ENCODE measurements at places on chromosomes 16 and 17.

GRCh38 chr16:10879681-10880589, 2.9 kb downstream of the CIITA start:
- DNase-seq, result no peak

- DNase-seq, result no peak
Measured at GRCh38 chr17:71963351-71963750, 157.5 kb upstream of the SOX9 start.

DNA sequence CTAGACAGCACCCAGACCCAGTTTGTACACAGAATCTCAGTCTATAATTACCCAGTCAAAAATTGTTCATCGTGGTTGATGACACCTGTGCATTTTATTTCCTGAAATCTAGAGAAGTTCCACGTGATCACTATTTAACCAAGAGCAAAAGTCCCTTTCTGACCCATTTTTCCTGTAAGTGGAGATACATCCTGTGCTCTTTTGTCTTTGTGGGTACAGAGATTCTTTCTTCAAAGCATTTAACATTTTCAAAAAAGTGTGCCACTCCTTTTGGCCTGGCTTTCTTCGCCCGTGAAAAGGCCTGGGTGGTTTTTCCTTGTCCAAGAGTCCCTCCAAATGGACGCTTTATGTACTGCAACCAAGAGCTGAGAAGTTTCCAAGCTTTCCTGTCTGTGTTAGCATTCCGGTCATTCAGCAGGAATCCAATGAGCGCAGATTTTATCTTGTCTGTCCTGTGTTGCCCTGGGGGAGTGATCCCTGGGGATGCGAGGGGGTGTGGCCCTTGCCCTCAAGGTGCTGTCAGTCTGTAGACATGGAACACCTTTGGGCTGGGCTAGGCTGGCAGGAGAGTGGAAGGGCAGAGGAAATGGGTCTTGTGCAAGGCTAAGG, 161.1 kb upstream of the CACNG5 start:
- peak; percentile 72 for DNase-seq

GRCh38 chr16:69286941-69287713, 24.0 kb upstream of the VPS4A start:
- peak; percentile 78 for DNase-seq

GRCh38 chr17:29864615-29865014, 65.4 kb downstream of the SSH2 start:
- no peak for DNase-seq

DNA sequence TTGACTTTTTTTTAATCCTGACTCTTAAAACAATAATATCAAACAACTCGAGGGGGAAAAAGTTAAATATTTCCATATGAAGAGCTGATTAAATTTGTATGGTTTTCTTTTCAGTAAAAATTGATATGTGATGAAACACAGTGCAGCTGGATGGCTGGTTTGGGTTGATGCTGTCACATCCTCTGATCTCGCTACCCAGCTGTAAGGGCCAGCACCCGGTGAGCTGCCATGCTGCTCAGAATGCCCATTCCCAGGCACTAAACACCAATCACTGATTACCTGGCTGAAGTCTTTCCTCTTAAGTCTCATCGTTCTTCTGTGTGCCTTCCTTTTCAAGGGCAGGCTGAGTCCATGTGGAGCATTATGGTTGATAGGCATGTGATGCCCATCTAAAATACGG, 234.3 kb downstream of the IRX3 start:
- DNase-seq, result no peak

DNA sequence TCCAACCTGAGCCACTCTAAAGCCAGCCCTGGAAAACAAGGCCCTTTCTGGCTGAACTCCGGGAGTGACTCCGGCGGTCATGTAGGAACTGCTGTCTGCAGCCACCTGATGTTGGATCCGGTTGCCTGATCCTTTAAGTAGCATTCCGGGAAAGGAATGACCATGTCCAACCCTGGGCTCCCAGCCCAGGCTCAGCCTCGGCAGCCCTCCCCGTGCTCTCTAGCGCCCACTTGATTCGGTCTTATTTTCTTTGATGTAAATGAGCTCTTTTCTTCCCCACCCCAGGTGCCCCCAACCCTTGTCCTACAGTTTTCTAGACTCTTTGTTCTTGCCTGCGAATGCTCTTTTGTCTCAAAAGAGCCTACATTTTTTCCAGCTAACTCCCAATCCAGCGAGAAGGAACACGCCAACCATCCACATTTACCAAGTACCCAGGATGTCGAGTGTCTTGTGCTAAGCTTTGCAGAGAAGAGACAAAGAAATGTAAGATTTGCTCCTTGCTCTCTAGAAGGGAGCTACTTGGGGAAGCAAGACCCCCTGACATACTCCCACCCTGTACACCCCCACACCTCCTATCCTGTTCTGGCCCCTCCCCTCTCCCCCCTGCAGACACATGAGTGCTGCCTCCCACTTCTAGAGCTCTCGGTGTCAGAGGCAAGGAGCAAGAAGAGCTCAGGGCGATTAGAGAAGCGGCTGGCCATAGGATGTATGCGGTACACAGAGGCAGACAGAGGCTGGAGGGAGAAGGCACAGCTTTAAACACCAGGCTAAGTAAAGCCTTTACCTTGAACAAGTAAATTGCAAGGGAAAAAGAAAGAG, 53.8 kb downstream of the COG7 start:
- no peak for DNase-seq

DNA sequence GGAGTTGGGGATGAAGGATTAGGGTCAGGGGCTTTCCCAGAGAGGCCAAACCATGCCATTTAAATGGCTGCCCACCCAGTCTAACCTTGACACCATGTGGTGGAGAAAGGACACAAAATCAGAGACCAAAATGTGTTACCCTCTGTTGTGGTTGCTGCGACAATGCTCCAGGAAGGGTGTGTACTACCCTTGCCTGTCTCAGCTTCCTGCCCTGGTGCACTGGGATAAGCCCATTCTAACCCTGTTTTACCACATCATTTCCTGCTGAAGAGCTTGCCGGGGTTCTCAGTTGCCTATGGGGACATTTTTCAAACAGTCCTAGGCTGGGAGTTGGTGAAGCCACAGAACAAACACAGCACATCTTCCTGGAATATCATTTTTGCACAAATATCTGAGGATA, 4.9 kb downstream of the OR4D1 start:
- DNase-seq, result no peak

DNA sequence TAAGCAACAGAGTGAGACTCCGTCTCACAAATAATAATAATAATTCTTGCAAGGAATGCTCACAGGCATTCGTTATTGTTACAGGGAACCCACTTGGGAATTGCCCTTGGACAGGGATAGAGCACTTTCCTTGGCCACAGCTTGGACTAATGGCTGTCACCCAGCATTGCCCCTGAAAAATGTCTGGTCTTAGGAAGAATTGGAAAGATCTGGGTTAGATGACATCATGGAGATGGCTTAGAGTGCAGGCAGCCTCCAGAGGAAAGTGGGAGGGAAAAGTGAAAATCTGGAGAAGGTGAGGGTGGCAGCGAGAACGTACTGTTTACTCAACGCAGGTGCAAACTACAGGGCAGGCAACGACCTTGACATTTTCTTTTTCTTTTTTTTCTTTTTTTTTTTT, 59.3 kb upstream of the MRTFB start:
- no peak for DNase-seq

- peak; percentile 30 for DNase-seq
Measured at GRCh38 chr17:69724238-69724637, 309.7 kb downstream of the MAP2K6 start.

DNA sequence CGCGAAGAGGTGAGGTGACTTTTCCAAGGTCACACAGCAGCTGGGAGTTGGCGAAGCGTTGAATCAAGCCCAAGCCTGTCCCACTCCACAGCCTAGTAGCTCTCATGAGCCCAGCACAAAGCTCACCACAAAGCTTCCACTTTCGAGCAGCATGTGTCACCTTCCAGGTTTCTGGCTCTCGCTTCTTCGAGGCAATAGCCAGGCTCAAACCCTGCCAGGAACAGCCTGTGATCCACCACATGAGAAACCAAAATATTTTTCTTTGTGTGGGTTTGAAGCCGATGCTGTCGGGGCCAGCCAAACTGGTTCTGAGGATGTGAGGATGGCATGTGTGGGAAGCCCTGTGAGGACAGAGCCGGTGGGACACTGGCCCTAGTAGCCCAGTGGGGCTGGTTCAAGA, 68.1 kb downstream of the COG7 start:
- no peak for DNase-seq

- no peak for DNase-seq
Measured at GRCh38 chr16:20401475-20402016, 3.0 kb downstream of the PDILT start.

DNA sequence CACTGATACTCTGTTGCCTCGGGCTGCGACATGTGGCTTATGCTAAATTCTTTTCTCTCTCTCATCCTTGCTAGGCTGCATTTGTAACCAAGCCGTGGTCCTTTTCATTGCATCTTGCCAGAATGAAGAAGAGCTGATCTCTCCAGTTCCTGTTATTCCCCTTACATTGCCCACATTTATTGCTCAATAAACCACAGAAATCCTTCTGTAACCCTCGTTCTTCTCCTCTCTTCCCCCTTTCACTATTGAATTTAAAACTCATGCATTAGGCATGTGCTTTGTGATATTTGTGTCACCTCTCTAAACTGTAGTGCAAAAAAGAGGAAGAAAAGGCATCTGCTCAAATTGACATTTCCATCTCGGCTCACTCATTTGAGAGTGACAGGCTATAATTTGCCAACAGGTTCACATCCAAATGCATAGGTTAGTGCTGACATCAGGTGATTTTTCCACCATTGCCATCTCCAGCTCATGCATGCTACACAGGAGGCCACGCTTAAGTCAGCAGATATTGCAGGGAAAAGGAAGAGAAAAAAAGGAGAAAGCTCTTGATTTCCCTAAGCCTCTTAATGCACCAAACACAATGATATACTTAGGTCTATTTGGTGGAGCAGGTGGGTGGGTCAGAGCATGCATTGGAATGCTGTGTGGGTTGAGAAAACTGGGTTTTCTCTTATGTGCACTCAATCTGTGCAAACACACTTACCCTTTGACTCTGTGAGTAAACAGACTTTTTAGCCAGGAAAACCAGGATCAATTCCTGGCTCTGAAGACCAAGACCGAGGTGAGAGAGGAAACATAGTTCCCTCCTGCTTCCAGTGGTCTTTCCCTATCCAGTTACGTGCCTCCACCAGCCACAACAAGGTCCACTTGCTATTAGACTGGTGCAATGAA, 642.7 kb downstream of the HS3ST4 start:
- DNase-seq, result no peak

- no peak for DNase-seq
Measured at GRCh38 chr16:24013864-24014645, 178.3 kb downstream of the PRKCB start.

DNA sequence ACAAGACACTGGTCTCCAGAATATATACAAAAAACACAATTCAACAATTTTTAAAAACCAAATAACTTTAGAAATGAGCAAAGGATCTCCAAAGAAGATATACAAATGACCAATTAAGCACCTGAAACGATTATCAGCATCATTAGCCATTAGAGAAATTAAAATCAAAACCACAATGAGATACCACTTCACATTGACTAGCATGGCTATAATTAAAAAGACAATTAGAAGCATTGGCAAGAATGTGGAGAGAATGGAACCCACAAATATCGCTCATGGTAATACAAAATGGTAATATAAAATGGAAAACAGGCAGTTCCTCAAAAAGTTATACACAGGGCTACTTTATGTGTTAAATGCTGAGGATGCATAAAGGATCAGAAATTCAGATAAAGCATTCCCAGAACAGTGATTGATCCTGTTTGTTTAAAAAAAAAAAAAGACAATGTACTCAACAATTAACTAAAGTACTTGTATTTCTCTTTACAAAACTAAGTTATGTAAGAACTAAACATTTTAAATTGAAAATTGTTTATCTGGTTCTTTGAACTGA, 52.5 kb downstream of the KANSL1 start:
- no peak for DNase-seq

DNA sequence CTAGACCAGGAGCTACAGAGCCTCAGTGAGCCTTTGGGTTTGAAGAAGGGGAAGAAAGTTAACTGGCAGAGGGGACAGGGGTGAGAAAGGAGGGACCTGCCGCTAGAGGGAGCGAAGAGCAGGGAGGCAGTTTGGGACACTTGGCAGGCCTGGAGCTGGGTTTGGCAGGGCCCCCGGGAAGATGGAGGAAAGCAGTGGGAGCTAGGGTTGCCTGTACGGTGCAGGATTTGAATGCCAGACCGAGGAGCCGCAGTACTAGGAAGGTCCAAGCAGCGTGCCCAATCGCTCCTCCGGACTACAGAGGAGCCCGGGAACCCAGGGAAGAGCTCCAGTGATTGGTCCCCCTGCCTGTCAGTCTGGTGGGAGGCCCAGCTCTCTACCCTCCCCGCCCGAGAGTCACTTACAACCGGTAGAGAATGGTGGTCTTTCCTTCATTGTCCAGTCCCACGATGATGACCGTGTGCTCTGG, 1.3 kb downstream of the ARL5C start:
- DNase-seq, result peak; percentile 89

DNA sequence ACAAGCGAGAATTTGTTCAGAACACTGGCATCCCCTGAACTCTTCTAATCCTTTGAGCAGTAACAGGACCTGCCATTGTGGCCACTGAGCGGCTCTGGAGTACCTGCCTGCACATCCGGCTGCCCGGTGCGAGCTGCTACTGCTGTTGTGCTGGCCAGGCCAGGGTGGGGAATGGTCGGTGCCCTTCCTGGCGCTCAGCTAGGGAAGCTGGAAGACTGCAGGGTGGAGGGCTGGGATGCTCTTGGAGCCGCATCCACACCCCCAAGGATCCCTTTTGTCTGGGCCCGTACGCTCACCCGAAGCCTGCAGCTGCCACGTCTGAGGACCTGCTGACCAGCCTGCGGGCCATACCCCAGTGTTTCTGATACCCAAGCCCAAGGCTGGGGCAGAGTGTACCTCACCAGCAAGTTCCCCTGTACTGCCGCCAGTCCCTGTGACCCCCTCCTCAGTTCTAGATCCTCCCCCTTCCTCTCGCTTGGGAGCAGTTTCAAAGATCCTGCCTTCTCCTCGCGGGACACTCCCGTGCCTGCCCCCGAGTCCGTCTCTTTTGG, 49.7 kb downstream of the PGS1 start:
- no peak for DNase-seq

DNA sequence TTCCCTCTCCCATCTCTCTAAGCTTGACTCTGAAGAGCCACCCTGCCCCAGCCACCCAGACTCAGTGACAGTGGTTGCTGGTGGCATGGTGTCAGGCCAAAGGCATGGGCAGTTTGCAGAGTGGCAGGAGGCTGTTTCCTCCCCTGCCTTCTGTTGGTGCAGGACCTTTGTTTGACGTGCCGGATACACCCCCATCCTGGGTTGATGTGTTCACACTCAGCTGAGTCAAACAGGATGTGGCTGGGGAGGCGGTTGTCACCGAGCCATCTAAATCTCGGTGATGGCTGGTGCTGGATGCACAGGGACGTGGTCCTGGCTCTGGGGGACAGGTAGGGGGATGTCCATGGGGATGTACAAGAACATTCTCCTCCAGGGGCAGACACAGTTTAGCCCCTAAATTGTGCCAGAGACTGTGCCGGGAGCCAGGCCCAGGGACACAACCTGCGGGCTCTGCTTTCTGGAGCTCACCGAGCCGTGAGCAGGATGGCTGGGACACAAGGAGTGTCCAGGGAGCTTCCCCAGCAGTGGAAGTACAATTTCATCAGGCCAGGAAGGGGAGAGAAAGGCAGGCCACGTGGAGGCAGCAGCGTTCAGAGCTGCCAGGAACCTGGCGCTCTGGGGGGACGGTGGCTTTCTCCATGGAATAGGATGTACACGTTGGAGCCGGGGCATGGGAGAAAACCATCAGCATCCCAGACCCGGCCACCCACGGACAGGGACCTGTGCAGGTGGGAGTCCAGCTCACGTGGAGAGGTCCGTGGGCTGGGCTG, 264.2 kb downstream of the SEC14L1 start:
- DNase-seq, result peak; percentile 86
